ENCODE measurements at places on chromosomes 16 and 17.

GRCh38 chr16:66437391-66437945, 10.4 kb downstream of the BEAN1 start:
- DNase-seq, result no peak

DNA sequence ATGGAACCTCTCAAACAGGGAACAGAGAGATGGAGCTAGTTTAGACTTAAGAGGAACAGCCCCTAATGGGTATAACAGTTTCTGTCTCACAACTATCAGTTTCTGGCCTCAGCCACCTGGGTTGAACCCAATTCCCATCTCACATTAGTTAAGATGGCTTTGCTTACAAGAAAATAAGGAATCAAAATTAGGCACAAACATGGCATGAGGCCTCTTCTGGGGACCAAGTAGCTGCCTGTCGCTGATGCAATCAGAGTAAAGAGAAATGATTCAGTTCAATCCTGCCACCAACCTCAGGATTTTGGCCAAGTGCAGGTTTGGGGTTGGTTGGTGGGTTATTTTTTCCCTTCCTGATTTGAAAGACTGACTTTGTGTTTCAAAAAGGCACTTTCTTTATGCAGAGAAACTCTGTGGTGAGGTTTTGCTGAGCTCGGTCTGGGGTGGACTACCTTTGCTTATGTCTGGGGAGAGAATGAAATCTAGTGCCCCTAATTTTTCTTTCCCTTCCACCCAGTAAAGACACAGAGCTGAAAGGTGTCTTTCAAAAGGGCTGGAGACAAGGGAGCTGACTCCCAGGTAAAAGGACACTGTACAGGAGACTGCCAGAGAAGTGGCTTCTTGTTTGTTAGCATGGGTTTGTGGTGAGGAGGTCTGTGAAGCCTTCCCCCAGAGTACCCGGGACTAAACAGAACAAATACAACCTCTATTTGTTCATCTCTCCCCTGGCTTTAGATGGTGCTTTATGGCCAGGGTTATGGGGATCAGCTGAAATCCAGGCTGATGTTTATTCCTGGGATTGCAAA, 44.8 kb upstream of the NFAT5 start:
- DNase-seq, result no peak

GRCh38 chr16:65280845-65281512, 159.1 kb upstream of the CDH11 start:
- no peak for DNase-seq

DNA sequence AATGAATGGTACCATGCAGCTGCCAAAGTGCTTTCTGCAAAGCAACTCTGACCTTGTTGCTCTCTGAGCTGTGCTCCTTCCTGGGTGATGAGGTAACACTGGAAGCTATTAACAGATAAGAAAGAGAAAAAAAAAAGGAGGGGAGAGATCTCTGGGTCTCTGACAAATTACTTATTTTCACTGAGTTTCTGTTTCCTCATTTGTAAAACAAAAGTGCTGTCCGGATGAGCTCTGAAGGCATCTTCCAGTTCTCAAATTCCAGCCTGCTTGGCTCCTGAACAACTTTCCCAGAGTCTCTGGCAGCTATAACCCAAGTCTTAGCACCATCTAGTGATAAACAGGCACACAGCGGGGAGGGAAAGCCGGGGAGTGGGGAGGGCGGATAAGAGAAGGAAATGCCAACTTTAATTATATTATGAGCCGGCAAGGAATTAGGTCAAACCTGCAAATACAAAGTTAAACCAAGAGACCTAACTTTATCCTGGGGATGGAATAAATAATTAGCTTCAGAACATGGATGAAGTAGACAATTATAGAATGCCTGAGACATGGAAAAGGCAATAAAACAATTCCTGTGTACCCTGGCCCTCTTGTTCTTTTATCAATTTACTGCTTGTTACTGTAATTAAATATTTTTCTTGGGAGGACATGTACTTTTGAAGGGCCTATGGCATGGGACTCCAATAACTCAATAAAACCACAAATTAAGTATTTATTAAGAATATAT, 61.3 kb upstream of the KIFC3 start:
- no peak for DNase-seq

DNA sequence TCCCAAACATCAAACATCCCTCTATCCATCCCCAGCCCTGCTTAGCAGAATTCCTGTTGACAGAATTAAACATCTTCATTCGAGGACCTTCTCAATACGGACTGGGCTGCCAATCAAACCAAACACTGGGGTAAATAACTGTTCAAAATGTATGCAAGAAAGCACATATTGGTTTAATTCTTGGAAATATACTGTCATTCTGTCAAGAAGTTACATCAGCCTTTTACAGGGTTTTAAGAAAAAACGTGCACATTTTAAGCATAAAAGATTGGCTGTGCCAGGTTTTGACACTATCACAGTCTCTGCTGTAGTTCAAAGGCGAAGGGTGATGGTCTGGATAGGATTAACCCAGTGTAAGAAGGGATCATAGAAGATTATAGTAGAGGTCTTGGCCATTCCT, 25.1 kb upstream of the CCNF start:
- DNase-seq, result no peak

GRCh38 chr16:27202923-27203506, 311 bp upstream of the KDM8 start:
- DNase-seq, result no peak

DNA sequence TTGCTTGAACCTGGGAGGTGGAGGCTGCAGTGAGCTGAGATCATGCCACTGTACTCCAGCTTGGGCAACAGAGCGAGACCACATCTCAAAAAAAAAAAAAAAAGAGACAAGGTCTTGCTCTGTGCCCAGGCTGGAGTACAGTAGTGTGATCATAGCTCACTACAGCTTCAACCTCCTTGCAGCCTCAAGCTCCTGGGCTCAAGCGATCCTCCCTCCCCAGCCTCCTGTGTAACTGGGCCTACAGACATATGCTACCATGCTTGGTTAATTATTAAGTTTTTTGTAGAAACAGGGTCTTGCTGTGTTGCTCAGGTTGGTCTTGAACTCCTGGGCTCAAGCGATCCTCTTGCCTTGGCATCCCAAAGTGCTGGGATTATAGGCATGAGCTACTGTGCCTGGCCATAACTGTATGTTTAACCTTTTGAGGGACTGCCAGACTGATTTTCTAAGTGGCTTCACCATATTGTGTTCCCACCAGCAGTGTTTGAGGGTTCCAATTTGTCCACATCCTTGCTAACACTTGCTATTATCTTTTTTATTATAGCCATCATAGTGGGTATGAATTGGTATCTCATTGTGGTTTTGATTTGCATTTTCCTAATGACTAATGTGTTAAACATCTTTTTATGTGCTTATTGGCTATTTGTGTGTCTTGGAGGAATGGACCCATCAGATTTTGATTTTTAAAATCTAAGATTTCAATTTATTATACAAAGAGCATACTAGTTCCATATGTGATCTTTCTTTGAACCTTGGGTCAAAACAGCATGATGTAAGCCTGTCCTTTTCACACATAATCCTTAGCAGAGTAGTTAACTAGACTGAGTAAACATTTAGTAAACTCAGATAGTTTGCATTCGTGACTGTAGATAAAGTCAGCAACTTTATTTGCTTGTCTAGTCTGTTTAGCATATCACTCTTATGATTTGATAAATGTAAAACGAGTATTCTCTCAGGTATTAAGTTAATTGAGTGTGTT, 38.1 kb upstream of the KPNB1 start:
- DNase-seq, result no peak

GRCh38 chr17:4939546-4939795, 375 bp downstream of the SLC25A11 start:
- DNase-seq, result no peak

- no peak for DNase-seq
Observed at GRCh38 chr17:81695801-81696200, 7.4 kb upstream of the MRPL12 start.

DNA sequence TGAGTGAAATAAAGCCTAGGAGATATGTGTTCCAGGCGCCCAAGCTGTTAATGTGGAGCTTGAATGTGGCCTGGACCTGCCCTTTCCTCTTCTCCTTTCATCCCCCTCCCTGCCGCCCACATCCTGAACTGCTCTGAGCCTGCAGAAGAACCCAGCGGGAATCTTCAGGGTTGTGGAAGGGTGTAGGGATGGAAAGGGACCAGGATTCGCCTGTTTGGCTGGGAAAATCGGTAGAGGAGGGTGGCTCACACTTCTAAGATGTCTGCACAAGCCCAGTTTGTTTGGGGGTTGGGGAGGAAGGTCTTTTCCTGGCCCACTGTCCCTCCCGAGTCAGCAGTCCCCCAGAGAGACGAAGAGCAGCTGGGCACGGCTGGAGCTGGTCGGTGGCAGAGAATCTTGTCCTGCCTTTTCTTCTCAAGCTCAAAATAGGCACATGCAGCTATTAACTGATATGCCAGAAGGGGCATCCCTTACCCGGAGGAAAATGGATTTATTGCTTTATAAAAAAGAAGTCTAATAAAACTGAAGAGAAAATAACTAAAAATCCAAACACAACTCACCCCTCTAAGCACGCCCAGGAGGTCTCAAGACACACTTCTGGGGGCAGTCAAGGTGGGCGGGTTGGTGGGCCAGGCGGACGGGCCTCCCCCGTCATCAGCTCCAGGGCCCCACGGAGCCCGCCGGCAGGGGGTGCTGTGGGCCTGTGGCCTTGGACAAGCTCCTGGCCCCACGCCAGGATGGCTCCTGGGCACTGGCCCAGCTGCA, 11.5 kb upstream of the PITPNA start:
- DNase-seq, result peak; percentile 52

DNA sequence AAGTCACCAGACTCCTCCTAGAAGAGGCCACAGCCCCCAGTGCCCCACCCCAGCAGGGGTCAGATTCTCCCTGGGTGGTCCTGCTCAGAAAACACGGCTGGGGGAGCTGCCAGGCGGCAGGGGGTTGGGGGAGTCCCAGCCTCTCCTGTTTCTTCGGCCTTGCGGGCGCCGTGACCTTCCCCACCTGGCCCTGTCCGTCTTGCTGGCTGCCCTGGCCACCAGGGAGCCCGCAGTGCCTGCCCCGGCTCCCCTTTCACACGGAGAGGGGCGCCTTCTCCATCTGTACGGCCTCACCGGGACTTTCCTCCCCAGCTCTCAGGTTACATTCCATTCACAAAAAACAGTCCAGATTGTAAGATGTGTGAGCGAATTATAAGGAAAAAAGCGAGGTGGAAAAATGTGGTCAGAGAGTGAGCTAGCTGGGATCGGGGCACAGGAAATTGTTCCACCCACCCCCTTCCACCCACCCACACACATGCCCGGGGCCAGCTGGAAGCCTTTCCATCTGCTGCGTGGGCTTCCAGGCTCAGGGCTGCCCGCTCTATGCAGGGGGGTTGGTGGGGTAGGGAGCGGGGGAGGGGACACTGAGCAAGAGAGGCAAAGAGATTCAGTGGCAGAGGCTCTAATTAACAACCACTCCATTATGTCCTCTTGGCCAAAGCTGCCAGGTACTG, 14.6 kb upstream of the CIBAR2 start:
- DNase-seq, result no peak

DNA sequence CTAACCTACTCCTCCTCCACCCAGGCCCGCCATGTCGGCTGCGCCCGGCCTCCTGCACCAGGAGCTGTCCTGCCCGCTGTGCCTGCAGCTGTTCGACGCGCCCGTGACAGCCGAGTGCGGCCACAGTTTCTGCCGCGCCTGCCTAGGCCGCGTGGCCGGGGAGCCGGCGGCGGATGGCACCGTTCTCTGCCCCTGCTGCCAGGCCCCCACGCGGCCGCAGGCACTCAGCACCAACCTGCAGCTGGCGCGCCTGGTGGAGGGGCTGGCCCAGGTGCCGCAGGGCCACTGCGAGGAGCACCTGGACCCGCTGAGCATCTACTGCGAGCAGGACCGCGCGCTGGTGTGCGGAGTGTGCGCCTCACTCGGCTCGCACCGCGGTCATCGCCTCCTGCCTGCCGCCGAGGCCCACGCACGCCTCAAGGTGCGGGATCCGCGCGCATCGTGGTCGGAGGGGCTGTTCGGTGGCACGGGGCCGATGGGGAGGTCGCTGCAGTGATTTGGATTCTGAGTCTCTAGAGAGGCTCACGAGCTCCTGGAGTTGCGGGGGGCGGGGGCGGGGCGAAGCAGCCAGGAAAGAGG, 878 bp downstream of the TRIM72 start:
- DNase-seq, result peak; percentile 21

- DNase-seq, result no peak
Observed at GRCh38 chr17:74148901-74149596, 54.4 kb upstream of the RPL38 start.

DNA sequence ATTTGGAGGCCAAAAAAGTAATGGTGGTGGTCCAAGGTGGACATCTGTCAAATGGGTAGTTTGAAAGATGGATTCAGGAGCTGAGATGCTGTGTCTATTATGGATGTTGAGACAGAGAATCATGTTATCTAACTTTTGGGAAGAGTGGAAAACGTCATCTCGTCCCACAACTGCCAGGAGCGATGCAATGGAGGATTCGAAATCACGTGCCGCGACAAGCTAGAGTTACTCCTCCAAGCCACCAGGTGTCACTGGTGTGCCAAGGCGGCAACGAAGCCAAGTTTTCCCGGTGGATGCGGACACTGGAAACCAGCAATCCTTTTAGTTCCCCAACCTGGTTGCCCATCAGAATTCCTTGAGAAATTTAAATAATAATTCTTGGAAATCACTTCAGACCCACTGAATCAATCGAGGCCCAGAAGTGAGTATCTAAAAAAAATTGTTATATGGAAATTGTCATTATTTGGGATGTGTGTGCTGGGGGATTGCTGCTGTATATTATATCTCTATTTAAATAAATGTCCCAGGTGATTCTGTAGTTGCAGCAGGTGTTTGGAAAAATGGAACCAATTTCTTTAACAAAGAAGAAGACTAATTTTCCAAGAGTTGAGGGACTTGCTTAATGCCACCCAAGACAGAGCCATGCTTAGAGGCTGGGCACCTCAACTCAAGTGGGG, 206.1 kb downstream of the HAPSTR1 start:
- DNase-seq, result no peak
